CD4-positive, alpha-beta T cell treated with Interleukin-12 subunit alpha and Interleukin-12 subunit beta, for 1 hour (primary cell): ENCODE measurements at places on chromosomes 7 and 10.
A peak's percentile ranks its signal among the peaks of the same experiment; 100 is the strongest.

DNA sequence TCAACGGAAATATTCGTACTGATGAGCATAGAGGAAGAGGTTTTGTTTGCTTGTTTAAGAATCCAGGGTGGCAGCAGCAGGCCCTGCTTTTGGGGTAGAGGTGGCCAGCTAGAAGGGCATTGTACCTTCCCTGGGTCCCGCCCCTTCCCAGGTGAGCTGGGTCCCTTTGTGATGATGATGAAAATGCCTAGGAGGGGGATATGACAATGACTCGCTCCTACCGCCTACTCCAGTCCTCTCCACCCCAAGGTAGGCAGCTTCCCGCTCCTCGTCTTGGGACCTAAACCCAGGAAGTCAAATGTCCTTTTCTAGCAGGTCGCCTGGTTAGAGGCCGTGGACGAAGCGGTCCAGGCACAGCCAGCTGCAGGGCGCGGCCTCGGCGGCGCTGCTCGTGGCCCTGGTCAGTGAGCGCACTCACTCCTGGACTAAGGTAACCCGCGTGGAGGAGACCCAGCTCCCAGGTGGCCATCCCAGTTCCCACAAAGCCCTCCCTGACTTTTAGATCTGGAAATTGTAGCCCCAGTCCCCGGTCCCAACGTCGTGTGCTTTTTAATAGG, 141.4 kb downstream of the LSMEM1 start:
- DNase-seq = no peak

DNA sequence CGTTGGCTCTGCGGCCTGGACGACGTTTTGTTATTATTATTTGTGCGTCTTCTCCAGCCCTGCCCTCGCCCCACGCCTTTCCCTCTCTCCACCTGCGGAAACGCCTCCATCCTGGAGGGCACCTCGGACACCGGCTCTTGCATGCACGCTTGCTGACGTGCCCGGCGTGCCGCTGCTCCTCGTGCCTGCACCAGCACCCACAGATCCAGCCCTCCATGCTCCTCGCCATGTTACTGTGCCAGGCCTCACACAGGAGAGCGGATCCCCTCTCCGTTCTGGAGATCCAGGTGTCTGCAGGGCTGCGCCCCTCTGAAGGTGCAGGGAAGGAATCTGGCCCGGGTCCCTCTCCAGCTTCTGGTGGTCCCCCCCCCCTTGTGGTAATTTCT, 373.9 kb upstream of the FOXK1 start:
- DNase-seq = no peak

GRCh38 chr7:99730238-99730810, 4.7 kb downstream of the CYP3A7 start:
- no peak for DNase-seq

DNA sequence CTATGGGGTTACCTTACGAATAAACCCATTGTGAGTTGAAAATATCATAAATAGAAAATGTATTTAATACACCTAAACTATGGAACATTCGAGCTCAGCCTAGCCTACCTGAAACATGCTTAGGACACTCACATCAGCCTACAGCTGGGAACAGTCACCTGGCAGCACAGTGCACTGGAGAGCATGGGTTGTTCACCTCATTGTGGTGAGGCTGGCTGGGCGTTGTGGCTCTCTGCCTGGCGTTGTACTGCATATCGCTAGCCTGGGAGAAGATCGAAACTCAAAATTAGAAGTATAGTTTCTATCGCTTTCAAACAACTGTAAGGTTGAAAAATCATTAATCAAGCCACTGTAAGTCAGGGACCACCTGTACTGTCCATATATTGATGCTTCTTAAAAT, 17.3 kb upstream of the HBP1 start:
- no peak for DNase-seq

DNA sequence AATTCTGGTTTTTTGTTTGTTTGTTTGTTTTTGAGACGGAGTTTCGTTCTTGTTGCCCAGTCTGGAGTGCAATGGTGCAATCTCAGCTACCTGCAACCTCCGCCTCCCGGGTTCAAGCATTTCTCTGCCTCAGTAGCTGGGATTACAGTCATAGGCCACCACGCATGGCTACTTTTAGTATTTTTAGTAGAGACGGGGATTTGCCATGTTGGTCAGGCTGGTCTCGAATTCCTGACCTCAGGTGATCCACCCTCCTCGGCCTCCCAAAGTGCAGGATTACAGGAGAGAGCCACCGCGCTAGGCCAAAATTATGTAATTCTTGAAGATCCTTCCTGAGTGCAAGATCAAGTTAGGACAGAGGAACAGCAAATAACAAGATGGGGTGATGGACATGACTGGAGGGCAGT, 719 bp downstream of the ZNF33B start:
- DNase-seq = no peak

DNA sequence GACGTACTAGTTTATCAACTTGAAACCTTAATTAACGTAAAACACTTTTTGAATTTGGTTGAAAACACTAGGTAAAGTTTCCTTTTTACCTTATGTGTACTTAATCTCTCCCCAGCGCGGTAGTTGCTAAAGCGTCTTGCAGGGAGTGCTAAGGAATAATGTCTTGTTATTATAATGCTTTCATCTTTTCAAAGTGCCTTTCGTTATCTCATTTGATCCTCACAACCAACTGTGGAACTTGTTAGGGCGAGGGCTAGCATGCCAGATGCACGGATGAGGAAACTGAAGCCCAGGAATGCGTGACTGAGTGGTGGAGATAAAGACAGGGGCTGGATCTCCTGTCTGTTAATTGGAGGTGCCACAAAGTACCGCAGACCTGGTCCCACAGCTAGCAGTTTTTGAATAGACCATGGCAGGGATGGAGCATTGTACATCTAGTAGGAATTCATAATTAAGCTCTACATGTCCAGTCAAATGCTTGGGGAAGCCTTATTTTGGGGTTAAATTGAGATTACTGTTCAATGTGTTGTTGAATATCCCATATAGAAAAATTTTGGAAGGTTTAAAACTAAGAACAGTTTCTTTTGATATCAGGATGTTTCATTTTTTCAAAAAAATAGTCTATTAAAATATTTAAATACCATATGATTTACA, 234.3 kb downstream of the SH2D4B start:
- no peak for DNase-seq

DNA sequence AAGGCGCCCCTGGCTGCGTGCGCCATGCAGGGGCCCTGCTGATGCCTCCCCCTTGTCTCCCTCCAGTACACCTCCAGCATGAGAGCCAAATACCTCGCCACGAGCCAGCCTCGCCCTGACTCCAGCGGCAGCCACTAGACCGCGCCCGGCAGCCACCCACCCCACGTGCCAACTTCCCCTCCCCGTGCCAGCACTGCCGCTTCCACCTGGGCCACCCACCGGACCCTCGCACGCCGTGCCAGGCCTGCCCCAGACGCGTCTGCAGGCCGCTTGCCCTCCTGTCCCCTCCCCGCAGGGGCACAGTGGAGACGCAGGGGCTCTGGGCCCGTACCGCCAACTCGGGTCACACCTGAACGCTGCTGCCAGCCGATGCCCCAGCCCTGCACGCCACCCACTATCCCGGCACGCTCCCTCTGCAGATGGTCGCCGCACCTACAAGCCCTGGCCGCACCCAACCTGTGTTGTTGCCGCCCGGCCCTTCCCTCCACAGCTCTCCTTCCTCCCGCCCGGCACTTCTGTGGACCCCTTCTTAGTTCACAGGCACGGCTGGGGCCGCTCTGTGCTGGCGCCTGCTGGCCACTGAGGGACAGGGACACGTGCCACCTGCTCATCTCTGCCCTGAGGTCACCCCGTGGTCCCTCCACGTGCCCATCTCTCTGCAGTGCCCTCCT, 26.3 kb upstream of the AMZ1 start:
- no peak for DNase-seq

DNA sequence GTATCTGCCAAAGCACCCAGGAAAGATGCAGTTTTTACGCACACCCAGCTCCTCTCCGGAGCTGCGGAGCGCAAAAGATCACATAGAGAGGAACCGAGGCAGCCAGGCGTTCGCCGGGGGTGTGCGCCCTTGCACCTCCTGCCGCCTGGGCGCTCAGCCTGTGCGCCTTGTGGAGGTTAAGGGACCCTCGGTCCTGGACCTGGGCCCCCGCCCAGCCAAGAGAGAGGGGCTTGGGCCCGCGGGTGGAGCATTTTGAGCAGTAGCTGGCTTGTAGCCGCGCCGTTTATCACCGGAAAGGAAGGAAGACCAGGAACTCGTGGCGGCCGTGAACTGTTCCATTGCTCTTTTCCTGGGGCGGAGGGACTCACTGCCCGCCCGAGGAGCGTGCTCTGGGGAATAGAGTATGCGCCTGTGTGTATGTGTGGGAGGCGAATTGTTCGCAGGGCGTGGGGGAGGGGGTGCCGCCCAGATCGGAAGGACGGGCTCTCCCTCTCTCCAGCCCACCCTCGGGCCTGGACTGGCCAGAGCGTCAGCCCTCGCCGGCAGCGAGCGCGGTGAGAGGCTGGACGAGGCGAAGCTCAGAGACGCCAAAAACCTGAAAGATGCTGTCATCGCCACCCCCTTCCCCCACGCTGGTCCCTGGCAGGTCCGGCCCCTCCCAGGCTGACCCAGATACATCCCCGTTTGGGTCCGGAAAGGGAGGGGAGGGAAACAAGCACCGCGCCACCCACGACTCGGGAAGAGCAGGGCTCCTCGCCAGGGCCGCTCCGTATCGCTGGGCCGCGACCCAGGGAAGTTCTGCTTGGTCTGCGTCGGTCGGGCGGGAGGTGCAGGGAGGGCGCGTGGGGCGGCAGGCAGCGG, 1.2 kb upstream of the WNT2 start:
- DNase-seq = no peak

GRCh38 chr7:40311307-40311706, 176.5 kb downstream of the SUGCT start:
- DNase-seq = no peak

- no peak for DNase-seq
Measured at GRCh38 chr7:27170426-27171324, 3.4 kb downstream of the HOXA10 start.

- peak; percentile 64 for DNase-seq
Measured at GRCh38 chr7:22488643-22489462, 11.1 kb downstream of the STEAP1B start.

- peak; percentile 63 for DNase-seq
Measured at GRCh38 chr7:96321658-96322372, at the start of gene SLC25A13. SLC25A13 (minus strand) TSS chr7:96322098; CDS start chr7:96321956, 142 bp downstream.

DNA sequence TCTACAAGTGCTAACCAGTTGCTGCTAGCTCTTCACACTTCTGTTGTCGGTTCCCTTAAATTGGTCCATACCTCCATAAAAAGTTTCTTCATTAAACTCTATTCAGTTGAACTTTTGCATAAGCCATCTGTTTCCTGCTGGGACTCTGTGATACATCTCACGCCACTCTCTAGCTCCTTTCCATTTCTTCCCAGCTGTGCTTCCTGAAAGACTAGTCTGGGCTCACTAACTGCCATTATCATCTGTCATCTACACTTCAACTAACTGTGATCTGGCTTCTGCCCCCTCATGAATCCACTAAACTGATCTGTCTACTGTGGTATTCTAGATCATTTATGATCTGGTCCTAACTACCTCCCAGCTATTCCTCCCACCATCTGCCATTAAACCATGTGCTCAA, 78.3 kb downstream of the ELAPOR2 start:
- no peak for DNase-seq

DNA sequence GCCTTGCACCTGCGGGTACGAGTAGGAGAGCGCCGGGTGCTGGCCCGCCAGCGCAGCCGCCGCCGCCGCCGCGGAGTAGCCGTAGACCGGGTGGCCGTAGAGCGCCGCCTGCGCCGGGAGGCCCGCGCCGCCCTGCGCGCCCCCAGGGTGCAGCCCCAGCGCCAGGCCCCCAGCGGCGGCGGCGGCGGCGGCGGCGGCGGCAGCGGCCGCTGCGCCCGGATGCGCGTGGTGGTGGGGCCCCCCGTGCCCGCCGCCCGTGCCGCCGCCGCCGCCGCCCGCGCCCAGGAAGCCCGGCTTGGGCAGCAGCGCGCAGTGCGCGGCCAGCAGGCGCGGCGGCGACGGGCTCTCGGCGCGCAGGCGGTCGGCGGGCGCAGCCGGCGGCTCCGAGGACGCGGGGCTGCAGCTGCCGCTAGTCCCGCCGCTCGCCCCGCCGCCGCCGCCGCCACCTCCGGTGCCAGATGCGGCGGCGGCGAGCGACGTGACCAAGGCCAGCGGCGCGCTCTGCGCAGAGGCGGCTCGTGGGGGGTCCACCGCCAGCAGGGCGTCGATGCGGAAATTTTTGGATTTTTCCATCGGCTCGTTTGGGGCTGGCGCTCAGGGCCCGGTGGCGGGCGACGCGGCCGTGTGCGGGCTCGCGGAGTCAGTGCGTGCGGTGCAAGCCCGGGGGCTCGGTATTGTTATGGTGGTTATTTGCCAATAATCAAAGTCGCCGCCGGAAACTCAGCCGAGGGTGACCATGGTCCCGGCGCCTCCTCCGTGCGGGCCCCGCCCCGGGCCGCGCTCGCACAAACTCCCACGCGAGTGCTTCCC, 480 bp downstream of the MNX1 start:
- DNase-seq = no peak

- DNase-seq = no peak
Measured at GRCh38 chr10:22851865-22852239, 76.0 kb upstream of the ARMC3 start.

DNA sequence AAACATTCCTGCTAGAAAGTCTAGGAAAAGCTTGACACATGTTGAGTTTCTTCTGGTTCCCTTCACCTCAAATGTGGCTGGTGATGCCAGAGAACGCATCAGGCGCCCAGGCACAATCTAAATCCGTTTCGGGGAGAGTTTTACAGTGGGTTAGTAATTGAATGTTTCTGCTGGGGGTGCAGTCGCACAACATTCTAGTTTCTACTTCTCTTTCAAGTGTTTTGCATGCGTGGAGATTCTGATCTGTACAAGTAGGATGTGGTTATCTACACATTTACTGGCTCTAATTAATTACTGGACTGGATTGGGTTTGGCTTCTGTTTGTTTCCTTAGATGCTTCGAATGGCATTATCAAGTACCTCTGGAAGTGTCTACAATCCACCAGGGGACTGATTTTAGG, 173.8 kb downstream of the TMEM26 start:
- DNase-seq = no peak

DNA sequence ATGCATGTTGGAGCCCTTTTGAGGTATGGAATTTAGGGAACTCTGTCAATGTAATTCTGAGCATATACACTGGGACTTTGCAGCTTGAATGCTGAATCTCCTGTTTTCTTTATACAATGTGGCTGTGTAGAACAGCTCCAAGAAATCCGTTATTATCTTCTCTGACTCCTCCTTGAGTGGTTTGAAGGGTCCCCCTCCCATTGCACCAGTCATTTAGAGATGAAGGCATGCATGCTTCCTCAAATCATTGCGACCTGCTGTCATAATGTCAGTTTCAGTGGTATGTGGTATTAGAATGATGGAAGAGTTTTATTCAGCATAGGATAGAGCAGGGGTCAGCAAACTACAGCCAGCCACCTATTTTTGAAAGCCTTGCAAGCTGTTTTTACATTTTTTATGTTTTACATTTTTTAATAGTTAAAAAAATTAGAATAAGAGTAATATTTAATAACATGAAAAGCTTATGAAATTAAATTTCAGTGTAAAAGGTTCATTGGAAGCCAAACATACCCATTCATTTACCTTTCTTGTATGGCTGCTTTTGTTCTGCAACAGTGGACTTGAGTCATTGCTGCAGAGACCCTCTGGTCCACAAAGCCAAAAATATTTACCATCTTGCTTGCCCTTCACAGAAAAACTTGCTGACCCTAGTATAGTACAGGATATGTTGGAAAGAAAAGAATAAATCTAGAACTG, 8.1 kb downstream of the STK17A start:
- DNase-seq = no peak
